DMS 273 treated with DMSO at 0.1 percent for 48 hours (cell line): ENCODE measurements at places on chromosomes 2 and 18.

GRCh38 chr2:29920631-29921559 lies 491 bp downstream of the ALK start:
- DNase-seq = peak; percentile 17

DNA sequence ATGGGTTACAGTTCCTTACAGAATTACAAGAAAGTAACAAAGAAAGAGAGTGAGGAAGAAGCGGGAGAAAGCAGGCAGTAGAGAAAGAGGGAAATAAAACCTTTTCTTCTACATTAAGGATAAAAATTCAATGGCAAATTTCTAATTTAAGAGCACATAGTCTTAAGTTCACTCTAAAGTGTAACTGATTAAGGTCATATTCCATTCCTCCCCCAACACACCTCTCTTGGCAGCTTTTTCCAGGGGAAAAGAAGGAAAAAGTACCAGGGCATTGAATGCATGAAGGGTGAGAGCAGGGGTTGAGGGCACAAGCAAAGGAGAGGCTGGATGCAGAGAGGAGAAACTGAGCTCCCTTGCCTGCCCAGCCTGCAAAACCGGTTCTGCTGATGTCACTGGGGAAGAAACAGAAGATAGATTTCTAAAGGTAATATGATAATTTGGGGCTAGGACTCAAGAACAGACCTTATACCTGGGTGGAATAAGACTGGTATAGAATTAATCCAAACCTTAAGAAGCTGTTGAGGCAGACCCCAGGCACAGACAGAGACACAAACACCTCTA lies 4.6 kb downstream of the ACMSD start:
- DNase-seq = no peak

GRCh38 chr18:10062302-10063300 lies 148.8 kb downstream of the VAPA start:
- no peak for DNase-seq

GRCh38 chr2:97068074-97068473 lies 26.6 kb downstream of the FAHD2B start:
- no peak for DNase-seq
